ENCODE measurements at places on chromosomes 2 and 18.

DNA sequence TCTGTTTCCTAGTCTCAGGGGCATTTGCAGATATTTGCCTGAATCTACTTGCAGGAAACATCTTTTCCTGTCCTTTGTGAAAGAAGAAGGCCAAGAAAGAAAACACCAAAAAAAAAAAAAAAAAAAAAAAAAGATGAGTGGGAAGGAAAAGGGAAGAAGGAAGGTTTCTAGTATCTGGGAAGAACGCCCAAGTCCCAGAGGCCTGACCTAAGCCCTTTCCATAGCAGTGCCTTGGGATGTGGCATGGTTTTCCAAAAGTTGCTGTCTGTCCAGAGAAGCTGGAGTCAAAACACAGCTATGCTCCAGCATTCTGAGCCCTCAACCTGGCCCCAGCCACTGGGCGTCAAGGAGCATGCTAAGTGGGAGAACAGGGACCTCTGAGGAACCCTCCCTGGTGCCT lies 123.5 kb downstream of the INHBB start:
- DNase-seq, result no peak

- DNase-seq, result no peak
These were observed 167.2 kb downstream of the HDAC4 start for GRCh38 chr2:239233576-239233975.

GRCh38 chr2:48883661-48884060 lies 128.1 kb upstream of the LHCGR start:
- no peak for DNase-seq

DNA sequence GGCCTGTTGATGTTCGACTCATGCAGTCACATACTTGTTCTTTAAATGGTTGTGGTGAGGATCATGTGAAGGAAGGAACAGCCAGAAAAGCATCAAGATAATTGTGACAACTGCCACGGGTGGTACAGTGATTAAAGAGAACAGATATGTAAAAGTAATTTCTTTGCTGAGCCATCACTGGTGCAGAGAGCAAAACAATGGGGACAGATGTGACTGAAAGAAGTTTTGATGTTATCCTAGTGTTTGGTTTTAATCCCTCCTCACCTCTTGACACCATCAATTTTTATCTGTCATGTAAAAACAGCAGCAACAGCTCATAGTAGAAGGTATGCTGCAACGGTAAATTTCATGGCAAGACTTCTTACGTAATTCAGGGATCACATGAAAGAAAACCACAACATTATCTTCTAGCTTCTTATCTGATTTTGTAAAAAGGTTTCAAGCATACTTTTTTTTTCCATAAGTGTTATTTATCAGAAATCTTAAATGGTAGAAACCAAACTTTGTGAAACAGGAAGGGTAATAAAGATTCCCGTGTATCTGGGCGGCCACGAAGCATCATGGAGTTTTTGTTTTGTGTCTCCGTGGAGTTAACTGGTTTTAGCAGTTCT lies 65.2 kb downstream of the PLCL1 start:
- no peak for DNase-seq

- DNase-seq, result no peak
These were observed 206.1 kb downstream of the SMAD2 start for GRCh38 chr18:47724186-47724975.

GRCh38 chr2:28209864-28210263 lies 182.8 kb upstream of the FOSL2 start:
- no peak for DNase-seq

DNA sequence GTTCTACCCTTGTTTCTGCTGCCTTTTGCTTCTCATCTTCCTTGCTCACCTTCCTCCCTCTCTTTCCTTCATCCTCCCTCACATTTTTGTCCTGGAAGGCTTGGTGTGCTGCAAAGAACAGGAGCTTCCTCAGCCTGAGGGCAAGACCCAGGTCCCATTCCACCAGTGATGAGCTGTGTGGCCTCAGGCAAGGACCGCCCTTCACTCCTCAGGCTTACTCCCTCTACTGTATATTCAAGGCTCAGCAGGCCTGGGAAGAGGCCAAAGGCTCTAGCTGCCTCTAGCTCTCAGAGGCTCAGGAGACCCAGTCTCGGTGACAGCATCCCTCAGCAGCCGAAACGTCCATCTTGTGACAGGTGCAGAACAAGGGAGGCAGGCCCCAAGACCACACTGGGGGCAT lies 97.5 kb downstream of the MRO start:
- no peak for DNase-seq

- no peak for DNase-seq
These were observed 5.0 kb downstream of the TANK start for GRCh38 chr2:161165266-161165665.

GRCh38 chr18:56036741-56037140 lies 448.7 kb upstream of the TCF4 start:
- no peak for DNase-seq

GRCh38 chr2:59398081-59398480 lies 1155.4 kb downstream of the BCL11A start:
- DNase-seq, result no peak

GRCh38 chr2:46157966-46158310 lies 139.3 kb upstream of the EPAS1 start:
- no peak for DNase-seq

DNA sequence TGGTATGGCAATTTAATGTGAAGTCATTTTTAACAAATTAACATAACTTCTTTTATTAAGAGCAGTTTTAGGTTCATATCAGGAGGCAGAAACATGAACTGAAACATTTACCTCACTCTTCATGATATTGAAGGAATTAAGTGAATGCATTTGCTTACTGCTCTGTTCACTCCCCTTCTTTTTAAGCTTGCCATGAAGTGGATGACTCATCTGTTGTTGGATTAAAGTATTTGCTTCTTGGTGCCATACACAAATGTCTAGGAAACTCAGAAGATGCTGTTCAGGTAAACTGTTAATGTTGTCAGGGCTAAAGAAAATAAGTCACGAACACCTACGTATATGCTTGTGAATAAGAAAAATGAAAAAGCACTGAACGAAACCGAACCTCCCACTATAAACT lies 10.2 kb upstream of the CABYR start:
- no peak for DNase-seq

DNA sequence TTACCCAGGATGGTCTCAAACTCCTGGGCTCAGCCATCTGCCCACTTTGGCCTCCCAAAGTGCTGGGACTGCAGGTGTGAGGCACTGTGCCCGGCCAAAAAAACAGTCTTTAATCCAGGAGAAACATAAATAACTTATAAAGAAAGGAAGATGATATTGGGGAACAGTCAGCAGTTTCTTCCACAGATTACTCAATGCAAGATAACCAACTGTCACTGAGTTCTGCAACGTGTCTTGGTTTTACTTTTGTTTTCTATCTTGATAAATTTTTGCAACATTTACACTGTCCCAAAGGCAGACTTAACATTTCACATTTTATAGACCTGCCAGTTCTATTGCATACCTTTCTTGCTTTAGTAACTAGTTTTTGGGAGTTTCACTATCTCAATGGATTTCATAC lies 71.1 kb downstream of the ANKRD44 start:
- DNase-seq, result no peak

- DNase-seq, result no peak
These were observed 189.5 kb downstream of the CTIF start for GRCh38 chr18:48728204-48728833.

- no peak for DNase-seq
These were observed 51.3 kb downstream of the NRP2 start for GRCh38 chr2:205733648-205734047.

DNA sequence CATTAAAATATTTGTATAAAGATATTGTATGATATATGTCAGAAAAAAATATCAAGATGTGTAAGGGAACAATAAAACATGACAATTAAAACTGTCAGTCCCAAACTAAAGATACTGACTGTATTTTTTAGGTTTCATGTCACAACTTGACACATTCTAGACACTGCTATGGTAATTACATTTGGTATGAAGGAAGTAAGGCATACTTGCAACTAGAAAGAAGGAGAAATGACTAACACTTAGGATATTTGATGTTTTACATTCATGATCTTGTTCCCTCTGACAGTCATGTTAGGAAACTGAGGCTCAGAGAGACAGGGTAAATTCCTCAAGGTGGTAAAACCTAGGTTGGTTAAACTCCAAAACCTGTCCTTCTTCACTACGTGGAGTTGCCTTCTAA lies 68.3 kb downstream of the TMEFF2 start:
- DNase-seq, result no peak

- DNase-seq, result no peak
These were observed 253.4 kb downstream of the PIEZO2 start for GRCh38 chr18:10895976-10896375.

DNA sequence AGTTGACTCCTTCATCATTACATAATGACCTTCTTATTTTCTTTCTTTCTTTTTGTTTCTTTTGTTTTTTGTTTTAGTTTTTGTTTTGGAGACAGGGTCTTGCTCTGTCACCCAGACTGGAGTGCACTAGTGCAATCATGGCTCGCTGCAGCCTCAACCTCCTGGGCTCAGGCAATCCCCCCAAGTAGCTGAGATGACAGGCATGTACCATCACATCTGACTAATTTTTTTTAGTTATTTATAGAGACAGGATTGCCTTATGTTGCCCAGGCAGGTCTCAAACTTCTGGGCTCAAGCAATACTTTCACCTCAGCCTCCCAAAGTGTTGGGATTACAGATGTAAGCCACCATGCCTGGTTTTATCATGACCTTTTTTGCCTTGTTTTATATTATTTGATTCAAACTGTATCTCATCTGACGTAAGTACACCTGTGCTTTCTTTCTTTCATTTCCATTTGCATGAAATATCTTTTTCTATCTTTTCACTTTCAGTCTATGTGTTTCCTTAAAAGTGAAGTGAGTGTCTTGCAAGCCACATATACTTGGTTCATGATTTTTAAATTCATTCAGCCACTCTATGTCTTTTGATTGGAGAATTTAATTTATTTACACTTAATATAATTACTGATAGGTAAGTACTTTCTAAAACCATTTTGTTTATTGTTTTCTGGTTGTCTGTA lies 39.1 kb downstream of the SP100 start:
- no peak for DNase-seq

GRCh38 chr18:35132021-35132902 lies 91.0 kb downstream of the MAPRE2 start:
- no peak for DNase-seq

- no peak for DNase-seq
These were observed 82.7 kb upstream of the SLC39A10 start for GRCh38 chr2:195574312-195574711.

DNA sequence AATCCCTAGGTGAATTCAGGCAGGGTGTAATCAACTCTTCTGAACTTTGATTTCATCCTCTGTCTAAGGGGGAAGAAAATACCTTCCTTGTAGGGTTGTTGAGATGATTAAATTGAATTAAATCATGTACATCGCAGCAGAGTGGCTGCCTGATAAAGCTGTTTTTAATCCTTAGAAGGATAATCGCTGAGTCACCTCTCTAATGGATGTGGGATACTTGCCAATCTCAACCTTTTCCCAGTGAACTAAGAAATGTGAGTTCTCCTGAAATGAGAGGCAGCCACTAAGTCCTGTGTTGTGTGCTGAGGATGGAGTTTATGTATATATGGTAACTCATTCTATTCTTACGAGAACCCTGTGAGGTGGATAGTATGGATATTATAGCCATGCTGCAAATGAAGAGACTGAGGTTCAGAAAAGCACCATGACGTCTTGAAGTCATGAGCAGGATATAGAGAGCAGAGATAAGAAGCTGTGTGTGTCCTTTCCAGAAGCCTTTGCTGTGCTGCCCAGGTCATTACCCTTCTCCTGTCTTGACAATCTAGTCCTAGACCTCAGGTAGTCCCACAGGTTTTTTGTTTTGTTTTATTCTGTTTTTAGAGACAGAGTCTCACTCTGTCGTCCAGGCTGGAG lies 93.3 kb downstream of the HNRNPLL start:
- DNase-seq, result no peak

- DNase-seq, result no peak
These were observed 70.4 kb upstream of the TMEM17 start for GRCh38 chr2:62576276-62576939.

GRCh38 chr18:46110406-46110805 lies 6.2 kb downstream of the HAUS1 start:
- DNase-seq, result no peak

GRCh38 chr2:131801210-131801744 lies 273.6 kb downstream of the CCDC74A start:
- no peak for DNase-seq

DNA sequence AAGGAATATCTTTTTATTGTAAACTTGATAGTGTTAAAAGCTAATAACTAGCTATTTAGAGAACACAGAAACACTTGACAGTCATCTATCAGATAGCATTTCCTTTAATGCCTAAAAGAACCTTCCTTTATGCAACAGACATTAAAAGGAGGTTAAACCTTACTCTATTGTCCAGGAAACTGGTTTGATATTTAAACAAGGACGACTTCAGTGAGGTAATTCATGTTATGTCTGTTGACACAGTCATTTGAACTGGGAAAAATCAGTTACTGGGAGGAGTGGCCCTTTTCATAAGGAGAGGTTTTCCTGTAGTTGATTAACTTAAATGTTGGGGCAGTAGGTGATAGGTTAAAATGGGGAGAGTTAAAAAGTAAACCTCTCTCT lies 6.7 kb downstream of the TGIF1 start:
- no peak for DNase-seq

Data from stimulated activated CD4-positive, alpha-beta T cell treated with anti-CD3 and anti-CD28 coated beads, TNF-alpha, amount 100 ng/mL, for 48 hours (primary cell).